Transverse colon (tissue), 4 donors: ENCODE measurements at places on chromosomes 5 and 9. TPM values are rescaled to one million over a fixed set of nuclear protein-coding genes. Genes with fewer than 3 reads are reported as not detected.

The RANBP6 gene
- total RNA-seq = 8.6 TPM

The ZNF300 gene
- total RNA-seq = 4.8 TPM

The SIT1 gene
- 6.7 TPM for total RNA-seq

- H3K4me3 ChIP-seq = no peak overlapping the region
- no peaks in the 10 kb centered on the region for H3K36me3 ChIP-seq
- H3K27ac ChIP-seq = no peak overlapping the region
- H3K4me1 ChIP-seq = no peaks in the 10 kb centered on the region
- no peaks in the 10 kb centered on the region for H3K27me3 ChIP-seq
These were observed 83.0 kb upstream of the EPB41L4B start for GRCh38 chr9:109403766-109404320.

GRCh38 chr9:129697656-129698253, 32.3 kb downstream of the PRRX2 start:
- no peaks in the 10 kb centered on the region for H3K36me3 ChIP-seq
- H3K27ac ChIP-seq = peak overlapping the region; percentile 34
- peak; percentile 15 for DNase-seq

- H3K36me3 ChIP-seq = no peaks in the 10 kb centered on the region
- no peak overlapping the region for H3K4me3 ChIP-seq
- no peaks in the 10 kb centered on the region for H3K27me3 ChIP-seq
- no peak overlapping the region for H3K27ac ChIP-seq
These were observed 4.2 kb downstream of the SGCD start for GRCh38 chr5:156331181-156331580.

- no peak overlapping the region for H3K4me3 ChIP-seq
- H3K36me3 ChIP-seq = no peaks in the 10 kb centered on the region
These were observed 55.6 kb downstream of the SETX start for GRCh38 chr9:132299221-132299620.

GRCh38 chr5:146662229-146662628, 146.2 kb upstream of the GPR151 start:
- no peak overlapping the region for H3K27ac ChIP-seq
- no peak overlapping the region for H3K4me3 ChIP-seq
- DNase-seq = no peak
- no peaks in the 10 kb centered on the region for H3K27me3 ChIP-seq
- no peaks in the 10 kb centered on the region for H3K4me1 ChIP-seq
- no peaks in the 10 kb centered on the region for H3K36me3 ChIP-seq
